ENCODE measurements at places on chromosomes 16 and 17.

DNA sequence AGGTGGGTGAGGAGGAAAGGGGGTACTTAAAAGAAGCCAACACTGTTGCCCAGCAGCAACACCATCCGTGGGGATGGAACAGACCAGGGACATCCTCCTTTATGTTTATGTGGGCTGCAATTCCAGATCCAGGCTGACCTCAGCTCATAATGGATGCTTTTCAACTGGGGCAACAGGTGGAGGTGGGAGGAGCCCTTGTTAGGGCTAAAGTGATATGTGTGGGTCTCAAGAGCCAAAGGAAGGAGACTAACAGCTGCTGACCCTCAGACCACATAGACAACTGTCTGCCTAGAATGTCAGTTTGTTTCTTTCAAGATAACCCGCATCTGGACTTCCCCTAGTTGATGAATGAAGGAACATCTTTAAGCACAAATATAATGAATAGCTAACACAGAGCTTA is 2.0 kb upstream of the INPP5K start:
- no peak for DNase-seq

- no peak for DNase-seq
These were observed 71.5 kb upstream of the DHX40 start for GRCh38 chr17:59493867-59494266.

- no peak for DNase-seq
These were observed 143.7 kb upstream of the COX10 start for GRCh38 chr17:13925579-13925978.

DNA sequence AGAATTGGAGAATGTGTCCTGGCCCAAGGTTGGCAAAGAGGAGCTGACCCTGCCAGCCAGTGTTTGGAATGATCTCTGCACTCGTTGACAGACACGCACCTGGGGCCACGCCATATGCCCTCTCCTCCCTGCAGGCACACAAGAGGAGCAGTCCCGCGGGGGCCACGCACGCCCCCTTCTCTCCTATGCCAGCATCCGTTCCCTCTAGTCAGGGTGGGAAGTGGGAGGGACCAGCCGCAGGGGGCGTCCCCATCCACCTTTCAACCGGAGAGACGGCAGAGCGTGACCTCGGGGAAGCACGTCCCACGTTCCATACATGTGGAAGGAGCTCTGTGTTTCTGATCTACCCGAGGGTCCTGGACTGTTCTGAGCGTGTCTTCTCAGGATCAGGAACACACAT is 86.9 kb upstream of the ZNF750 start:
- DNase-seq, result no peak

DNA sequence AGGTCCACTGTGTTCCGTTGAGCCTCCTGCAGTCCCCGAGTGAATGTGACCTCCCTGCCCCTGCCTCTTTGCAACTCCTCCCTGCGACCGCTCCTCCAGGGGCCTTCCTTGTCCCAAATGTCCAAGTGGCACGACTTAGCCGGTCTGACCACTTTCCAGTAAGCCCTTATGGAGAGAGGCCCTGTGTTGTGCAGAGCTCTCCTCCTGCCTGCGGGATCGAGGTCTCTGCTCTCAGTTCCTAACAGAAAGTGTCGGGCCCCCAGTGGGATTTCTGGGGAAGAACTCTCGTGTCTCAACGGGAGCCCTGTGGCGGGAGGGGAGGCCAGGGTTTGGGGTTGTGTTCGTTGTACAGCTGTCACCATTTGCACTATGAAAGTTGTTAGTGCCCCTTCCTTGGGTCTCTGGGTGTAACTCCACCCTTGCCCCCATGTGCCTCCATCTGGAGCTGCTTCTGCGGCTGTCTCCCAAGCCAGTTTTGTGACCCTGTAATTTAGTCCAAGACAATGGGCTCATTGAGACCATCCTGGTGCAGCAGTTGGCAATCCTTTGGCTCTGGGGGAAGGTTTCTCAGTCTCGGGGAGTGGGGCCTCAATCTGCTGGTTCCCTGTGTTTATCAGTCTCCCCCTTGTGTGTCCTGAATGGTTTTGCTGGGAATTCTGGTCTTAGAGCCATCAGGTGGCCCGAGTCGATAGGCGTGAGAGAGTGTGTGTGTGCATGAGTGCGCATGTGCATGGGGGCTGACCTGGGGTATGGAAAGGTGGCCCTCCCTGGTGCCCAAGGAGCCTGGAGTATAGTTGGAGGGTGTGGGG is 234.5 kb downstream of the SEC14L1 start:
- DNase-seq, result peak; percentile 29

DNA sequence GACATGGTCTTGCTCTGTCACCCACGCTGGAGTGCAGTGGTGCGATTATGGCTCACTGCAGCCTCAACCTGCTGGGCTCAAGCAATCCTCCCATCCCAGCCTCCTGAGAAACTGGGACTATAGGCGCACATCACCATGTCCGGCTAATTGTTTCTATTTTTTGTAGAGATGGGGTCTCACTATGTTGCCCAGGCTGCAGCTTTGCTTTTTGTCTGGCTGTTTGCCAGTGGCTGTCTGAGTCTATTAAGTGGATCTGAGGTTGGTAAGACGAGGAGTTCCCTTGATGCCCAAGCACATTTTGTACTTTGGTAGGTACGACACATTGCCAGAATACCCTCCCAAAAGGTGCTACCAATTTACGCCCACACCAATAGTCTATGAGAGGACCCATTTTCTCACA is 5.1 kb downstream of the TBX21 start:
- DNase-seq, result no peak

DNA sequence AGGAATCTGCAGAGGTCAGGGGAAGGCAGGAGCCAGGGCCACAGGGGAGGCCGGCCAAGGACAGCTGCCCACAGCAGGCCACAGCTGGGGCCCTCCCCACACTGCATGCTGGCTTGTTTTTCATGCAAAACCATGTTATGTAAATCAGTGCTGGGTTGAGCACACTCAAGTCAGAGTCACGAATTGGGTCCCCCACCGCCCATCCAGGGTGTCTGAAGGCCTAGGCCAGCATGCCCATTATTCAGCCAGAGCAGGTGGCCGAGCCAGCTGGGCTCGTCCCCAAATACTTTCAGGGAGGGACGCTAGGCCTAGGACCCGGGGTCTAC is 51.2 kb upstream of the TOB1 start:
- no peak for DNase-seq

- DNase-seq, result no peak
These were observed 36.9 kb downstream of the PKD1L3 start for GRCh38 chr16:71963125-71963875.

DNA sequence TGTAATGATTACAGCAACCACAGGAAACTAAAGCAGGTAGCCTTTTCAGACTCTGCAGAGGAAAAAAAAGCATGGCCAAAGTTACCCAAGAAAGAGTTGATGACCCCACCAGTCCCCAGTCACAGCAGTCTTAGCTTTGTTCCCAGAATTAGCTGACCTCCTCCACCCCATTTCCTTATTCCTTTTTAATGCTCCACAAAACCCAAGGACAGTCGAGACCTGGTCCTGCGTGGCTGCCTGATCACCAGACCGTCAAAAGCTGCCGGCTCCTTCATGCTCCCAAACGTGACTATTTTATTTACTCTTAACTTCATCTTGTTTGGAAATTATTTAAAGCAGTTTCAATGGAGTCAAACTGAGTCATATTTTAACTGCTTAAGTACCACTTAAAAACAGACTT is 28.7 kb upstream of the MED9 start:
- DNase-seq, result no peak

GRCh38 chr17:48814504-48814903 is 2.5 kb downstream of the TTLL6 start:
- peak; percentile 70 for DNase-seq

DNA sequence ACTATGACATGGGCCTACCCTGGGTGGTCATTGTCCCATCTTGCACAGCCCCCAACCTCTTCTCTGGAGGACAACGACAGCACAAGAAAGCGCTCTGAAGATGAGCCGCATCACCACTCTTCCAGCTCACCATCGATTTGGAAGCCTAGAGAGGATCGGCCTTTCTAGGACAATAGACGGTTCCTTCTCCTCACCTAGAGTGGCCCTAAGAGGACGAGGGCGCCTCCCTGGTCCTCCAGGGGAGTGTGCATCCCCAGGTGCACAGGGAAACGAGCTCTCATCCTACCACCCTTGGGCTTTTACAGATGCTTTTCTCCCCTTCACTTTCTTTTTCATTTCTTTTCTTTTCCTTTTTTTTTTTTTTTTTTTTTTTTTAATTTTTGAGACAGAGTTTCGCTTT is 20.3 kb upstream of the SLC52A1 start:
- DNase-seq, result no peak

- DNase-seq, result no peak
These were observed 75.4 kb downstream of the LMF1 start for GRCh38 chr16:895371-895770.

DNA sequence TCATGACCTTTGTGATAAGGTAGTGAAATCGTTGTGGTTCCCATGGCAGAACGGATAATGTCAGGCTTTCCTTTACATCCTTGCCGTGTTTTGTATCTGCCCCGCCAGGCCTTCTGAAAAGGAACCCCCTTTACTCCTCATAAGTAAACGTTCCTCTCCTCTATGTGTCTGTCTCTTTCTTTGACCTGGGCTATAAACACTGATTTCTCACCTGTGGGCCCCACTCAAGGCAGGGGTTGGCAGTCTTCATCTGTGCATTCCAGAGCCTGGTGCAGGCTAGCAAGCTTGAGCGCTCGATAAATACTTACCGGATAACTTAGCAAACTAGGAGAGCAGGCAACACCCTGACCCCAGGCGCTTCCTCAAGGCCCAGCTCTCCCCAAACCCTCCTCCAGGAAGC is 7.3 kb upstream of the HAP1 start:
- no peak for DNase-seq

- DNase-seq, result no peak
These were observed 70.0 kb upstream of the TNRC6C start for GRCh38 chr17:77888242-77889134.

DNA sequence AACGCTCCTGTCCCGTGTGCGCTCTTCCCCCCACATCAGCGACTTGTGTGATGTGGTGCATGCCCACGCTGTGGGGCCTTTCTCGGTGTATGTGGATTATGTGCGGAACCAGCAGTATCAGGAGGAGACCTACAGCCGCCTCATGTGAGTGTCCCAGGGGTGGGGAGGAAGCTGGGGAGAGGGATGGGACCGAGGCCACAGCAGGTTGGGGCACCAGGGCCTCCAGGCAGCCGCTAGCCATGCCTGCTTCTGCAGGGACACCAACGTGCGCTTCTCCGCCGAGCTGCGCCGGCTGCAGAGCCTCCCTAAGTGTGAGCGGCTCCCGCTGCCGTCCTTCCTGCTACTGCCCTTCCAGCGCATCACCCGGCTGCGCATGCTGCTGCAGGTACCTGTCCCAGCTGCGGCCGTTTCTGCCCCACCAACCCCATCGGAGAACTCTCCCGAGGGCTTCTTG is 5.8 kb downstream of the ARHGEF15 start:
- no peak for DNase-seq

DNA sequence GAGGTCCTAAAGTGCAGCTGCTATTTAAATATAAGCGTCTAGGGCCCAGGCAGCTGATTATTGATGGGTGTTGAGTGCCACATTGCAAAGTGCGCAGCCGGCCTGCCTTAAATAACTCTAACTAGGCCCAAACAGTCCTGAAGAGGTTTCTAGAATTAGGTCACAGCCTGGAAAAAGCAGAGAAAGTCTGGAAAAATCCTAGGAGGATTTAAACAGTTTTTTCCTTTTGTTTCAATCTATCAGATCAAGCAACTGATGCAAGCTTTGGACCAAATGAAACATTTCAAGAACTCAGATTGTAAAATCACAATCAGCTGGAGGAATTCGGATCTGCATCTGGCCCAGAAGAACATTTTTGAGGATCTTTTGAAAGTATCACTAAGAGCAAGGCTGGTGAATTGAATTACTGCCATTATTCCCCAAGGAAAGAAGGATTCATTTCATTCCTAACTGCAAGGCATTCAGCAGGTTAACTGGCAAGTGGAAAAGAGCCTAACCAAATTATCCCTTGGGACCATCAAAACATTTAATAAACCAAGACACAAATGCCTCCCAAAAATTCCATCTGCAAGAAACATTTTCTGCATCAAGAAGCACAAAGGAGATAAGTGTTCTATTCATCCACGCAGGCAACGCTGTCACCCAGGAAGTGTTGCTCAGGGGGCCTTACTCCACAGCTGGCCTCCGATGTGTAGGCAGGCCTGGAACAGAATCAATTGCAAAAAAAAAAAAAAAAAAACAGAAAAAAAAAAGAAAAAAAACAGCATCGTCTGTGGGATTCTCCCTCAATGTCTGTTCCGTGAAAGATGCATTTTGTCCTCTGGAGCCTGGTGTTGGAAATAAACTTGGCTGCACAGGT is 46.1 kb downstream of the IRX3 start:
- no peak for DNase-seq

DNA sequence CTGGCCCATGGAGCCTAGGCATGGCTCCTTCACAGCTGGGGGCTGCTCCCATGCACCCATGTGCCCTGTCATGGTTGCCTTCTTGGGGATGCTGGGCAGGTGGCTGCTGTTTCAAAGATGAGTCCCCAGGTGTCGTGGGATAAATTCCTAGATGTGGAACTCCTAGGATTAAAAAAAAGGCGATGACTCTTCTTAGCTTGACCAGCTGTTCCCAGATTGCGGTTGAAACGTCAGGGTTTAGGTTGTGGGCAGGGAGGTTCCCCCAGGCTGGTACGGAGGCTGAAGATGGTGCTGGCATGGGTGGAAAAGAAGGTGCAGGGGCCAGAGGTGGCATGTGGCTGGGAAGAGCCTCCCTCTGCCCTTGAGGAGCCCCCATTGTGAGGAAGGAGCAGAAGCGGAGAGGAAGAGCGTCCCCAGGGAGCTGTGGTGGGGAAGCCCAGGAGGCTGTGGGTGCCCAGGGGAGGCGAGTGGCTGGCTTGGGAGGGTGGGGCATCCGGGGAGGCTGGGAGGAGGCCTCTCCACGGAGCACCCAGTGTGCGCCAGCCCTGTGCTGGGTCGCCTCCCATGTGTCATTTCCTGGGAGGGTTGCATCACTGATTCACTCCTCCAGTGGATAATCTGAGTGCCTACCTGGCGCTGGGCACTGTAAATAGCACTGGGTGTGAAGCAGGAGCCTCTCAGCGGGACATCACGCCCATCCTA is 7.5 kb upstream of the KCNJ12 start:
- DNase-seq, result no peak

- no peak for DNase-seq
These were observed 58.7 kb downstream of the PITPNC1 start for GRCh38 chr17:67435786-67436185.

GRCh38 chr17:3763777-3764170 is 37.2 kb downstream of the ITGAE start:
- DNase-seq, result no peak

DNA sequence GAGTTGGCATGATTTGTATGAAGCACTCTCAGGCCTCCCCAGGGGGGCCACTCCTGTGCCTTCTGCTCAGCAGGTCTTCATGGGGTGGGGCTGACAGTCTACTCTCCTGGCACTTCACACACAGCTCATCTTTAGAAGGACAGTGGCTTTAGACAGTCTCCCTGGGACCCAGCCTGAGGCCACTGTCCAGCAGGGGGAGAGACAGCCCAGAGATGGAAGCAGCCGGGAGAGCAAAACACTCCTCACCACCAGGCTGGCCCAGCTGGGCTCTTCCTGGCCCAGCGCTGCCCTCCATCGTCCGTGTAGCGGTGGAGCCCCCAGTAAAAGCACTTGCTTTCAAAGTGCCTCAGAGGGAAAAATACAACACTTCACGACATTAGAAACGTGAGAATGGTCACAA is 62.0 kb upstream of the CRHR1 start:
- no peak for DNase-seq

- DNase-seq, result no peak
These were observed 295.0 kb downstream of the CEP112 start for GRCh38 chr17:65896889-65897288.
